Lung (tissue), 17 donors: ENCODE measurements at places on chromosomes 6 and 20. TPM values are rescaled to one million over a fixed set of nuclear protein-coding genes. Genes with fewer than 3 reads are reported as not detected.

DNA sequence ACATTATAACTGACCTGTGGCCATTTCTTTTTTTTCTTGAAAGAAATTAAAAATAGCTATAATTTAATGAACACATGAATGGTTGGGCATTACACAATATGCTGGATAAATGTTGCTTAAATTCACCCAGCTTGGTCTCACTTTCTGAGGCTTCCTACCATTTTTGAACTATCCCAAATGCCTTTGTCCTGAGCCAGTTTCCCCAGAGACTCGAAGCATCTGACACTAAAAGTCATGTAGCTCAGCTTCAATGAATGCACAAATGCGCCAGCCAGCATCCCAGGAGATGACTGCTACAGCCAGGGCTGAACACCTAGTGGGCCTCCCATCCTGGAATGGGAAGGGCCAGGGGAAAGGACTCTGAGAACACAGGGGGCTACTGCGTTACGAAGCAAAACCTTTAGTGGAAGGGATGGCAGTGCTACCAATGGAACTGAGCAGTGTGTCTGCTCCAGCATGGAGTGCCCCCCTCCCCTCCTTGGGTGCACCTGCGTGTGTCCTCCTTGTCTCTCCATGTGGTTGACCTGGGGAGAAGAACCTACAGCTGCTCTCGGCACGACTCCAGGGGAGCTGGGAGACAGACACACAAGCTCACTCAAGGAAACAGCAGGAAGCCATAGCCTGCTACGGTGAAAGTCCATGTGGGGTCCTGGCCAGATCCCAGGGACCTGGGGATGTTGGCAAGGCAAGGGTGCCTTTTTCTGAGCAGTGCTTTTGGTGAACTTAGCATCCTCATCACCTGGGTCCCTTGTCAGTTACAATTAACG is 60.9 kb downstream of the IRF4 start:
- H3K4me3 ChIP-seq: no peak overlapping the region
- DNase-seq: no peak
- no peak overlapping the region for H3K27ac ChIP-seq
- no peaks in the 10 kb centered on the region for H3K27me3 ChIP-seq
- no peaks in the 10 kb centered on the region for H3K4me1 ChIP-seq

Gene RAET1G
- polyA plus RNA-seq: 1.8 TPM

GRCh38 chr20:16007164-16007563 is 566.1 kb downstream of the KIF16B start:
- H3K4me1 ChIP-seq: no peaks in the 10 kb centered on the region
- no peak for DNase-seq
- H3K36me3 ChIP-seq: no peaks in the 10 kb centered on the region
- no peaks in the 10 kb centered on the region for H3K27me3 ChIP-seq
- no peak overlapping the region for H3K4me3 ChIP-seq

DNA sequence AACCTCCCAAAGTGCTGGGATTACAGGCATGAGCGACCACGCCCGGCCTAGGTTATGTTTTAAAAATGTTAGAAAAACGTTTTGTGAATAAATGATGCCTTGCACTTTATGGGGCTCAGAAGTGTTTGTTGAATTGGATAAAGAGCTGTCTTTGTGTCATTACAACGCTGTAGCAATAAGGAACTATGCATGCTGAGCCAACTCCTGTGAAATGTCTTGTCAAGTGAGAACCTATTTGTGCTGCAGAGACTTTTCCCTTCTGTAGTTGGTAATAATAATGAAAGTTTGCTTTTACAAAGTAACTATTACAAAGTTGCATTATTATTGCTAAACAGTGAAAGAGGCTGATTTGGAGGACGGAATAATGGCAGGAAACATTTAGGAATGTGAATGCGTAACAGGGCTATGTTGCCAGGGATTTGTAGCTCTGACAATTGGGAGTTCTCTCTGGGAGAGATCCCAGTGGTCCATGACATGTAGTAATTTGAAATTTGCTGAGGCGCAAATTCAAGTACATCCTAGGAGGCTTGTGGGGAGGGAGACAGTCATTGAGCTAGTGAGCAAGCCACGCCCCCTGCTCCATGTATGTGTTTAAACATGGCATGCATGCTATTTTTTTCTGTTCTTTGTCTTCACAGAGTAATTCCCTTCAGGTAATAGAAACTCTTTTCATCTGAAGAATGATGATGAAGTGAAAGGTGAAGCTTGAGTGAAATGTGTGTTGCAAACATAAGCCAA is 16.8 kb upstream of the BICRAL start:
- H3K36me3 ChIP-seq: no peaks in the 10 kb centered on the region
- H3K4me1 ChIP-seq: no peaks in the 10 kb centered on the region
- no peak overlapping the region for H3K4me3 ChIP-seq
- H3K27me3 ChIP-seq: no peaks in the 10 kb centered on the region
- no peak overlapping the region for H3K27ac ChIP-seq

- no peaks in the 10 kb centered on the region for H3K4me1 ChIP-seq
- no peaks in the 10 kb centered on the region for H3K36me3 ChIP-seq
- no peak for DNase-seq
- H3K27ac ChIP-seq: no peak overlapping the region
- H3K4me3 ChIP-seq: no peak overlapping the region
Observed at GRCh38 chr20:4045741-4046140, 30.4 kb upstream of the RNF24 start.
